ENCODE measurements at places on chromosomes 16 and 17. TPM values are rescaled to one million over a fixed set of nuclear protein-coding genes. Genes with fewer than 3 reads are reported as not detected.

NPIPA2 gene
- total RNA-seq: 0.34 TPM

CRYM gene
- not detected for total RNA-seq

SCGB1C2 gene
- total RNA-seq: not detected

EXOC3L1 gene
- total RNA-seq: 1.4 TPM

TMEM220 gene
- 0.32 TPM for total RNA-seq

CLEC10A gene
- total RNA-seq: not detected

PYY gene
- not detected for total RNA-seq

TP53TG3F gene
- total RNA-seq: not detected

KRT14 gene
- total RNA-seq: not detected

GAST gene
- total RNA-seq: not detected

GRCh38 chr16:66147291-66147690 lies 219.2 kb upstream of the CDH5 start:
- no peak for DNase-seq

DNA sequence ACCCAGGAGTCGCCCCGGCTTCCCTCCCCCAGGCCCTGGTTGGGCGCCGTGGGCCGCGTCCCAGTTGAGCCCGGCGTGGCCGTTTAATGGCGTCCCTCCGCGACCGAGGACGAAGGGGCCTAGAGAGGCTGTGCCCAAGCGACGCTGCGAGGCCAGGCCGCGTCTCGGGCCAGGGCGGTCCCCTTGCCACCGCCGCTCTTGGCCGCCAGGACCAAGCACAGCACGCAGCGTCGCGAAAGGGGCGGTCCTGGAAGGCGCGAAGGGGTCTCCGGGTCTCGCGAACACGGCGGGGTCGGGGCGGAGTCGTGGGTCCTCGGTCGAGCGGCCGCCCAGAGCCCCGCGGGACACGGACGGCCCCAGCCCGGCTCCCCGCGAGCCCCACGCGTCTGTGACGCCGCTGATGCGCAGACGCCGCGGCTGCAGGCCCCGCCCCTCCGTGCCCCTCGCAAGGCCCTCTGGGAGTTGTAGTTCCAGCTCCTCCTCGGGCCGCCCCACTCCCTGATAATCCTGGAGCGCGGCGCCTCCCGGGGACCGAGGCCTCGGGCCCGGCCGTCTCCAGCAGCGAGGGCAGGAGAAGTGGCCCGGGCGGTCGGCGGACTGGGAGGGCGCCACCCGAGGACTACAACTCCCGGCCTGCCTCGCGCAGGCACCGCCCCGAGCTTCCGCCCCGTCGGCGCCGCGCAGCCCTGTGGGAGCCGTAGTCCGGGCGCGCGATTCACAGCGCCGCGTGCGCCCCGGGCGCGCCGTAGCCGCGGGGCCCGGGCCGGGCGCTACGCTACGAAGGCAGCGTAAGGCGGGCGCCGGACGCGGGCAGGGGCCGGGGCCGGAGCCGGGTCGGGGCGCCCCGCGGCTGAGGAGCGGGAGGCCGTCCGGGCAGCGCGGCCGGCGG lies at the start of gene CAPN15:
TSS of gene CAPN15 (plus strand) at position 698 of the 889 bp plus-strand sequence. CDS start 19,127 bp downstream, outside the sequence.
- DNase-seq: peak; percentile 81

- DNase-seq: no peak
Observed at GRCh38 chr16:14344292-14344691, 273.2 kb downstream of the MRTFB start.

DNA sequence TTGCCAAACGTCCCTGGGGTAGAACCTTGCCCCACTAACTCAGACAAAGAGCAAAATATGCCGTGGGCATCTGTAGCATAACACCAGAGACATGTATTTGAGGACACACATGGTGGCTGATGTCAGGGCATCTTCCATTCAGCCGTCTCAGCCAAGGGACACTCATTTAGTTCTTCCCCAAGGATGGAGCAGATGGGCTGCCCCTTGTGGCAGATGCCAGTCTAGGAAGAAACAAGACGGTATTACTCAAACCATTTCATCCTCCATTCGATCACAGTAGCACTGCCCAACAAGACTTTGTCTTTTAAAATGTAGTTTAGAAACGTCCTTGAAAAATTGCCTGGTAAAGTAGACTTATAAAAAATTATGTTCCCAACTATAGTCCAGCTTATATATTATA lies 937.6 kb upstream of the EEF2KMT start:
- peak; percentile 19 for DNase-seq

- DNase-seq: peak; percentile 40
Observed at GRCh38 chr17:60065136-60065535, 13.6 kb downstream of the HEATR6 start.

- DNase-seq: no peak
Observed at GRCh38 chr17:72858826-72859495, 233.5 kb downstream of the SLC39A11 start.

DNA sequence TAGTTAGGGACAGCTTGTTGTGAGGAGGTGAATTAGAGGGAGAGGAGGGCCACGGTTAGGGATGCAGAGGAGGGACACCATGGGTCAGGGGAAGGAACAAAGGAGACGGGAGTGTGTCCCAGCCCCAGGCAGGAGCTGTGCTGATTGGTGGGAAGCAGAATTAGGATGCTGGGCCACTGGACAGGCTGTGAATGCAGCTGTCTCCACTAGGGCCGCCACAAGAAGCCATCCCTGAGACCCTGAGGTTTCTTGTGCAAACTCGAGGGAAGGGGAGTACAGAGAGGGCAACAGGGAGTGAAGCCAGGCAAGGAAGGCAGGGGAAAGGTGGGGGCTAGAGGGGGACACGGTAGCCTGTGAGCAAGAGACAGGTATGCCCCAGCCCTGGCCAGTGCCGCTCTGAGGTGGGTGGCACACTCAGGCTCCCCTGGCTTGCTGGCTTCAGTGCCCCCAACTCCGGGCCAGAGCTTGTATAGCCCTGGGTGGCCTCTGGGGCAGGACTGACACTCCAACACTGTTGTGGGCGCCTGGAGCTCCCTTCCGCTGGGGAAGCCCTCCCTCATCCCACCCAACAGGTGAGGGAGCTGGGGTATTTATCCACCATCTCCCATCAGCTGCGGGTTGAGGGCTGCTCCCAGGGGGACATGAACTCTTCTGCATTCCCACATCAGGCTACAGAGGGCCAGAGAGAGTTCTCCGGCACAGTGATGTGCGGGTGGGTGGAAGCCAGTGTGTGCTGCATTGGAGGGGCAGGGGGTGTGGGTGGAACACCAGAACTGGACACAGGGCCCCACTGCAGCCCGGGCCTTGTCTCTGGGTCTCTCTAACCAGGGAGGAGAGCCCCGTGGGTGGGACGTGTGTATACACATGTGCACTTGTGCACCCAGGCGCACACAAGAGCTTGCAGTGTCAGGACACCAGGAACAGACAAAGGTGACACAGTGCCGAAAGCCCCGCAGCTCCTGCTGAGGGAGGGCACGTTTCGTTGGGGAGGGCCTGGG lies 8.3 kb upstream of the SPPL2C start:
- no peak for DNase-seq

GRCh38 chr17:42979511-42980273 lies at the start of gene PTGES3L:
PTGES3L (minus strand) TSS chr17:42980080; CDS start chr17:42980053, 27 bp downstream.
- peak; percentile 75 for DNase-seq

DNA sequence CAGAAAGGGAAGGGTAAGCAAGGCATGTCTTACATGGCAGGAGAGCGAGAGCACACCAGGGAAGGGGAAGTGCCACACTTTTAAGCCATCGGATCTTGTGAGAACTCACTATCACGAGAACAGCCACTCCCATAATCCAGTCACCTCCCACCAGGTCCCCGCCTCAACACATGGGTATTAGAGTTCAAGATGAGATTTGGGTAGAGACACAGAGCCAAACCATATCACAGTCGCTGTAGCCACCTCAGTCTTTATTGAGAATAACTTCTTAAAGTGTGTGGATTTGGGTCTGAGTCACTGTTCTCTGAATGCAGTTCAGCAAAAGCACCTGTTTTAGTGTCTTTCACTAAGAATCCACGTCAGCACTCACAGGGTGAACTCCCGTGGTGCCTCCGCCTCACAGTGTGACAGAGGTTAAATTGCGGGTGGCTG lies 195.2 kb upstream of the CHMP6 start:
- DNase-seq: no peak

DNA sequence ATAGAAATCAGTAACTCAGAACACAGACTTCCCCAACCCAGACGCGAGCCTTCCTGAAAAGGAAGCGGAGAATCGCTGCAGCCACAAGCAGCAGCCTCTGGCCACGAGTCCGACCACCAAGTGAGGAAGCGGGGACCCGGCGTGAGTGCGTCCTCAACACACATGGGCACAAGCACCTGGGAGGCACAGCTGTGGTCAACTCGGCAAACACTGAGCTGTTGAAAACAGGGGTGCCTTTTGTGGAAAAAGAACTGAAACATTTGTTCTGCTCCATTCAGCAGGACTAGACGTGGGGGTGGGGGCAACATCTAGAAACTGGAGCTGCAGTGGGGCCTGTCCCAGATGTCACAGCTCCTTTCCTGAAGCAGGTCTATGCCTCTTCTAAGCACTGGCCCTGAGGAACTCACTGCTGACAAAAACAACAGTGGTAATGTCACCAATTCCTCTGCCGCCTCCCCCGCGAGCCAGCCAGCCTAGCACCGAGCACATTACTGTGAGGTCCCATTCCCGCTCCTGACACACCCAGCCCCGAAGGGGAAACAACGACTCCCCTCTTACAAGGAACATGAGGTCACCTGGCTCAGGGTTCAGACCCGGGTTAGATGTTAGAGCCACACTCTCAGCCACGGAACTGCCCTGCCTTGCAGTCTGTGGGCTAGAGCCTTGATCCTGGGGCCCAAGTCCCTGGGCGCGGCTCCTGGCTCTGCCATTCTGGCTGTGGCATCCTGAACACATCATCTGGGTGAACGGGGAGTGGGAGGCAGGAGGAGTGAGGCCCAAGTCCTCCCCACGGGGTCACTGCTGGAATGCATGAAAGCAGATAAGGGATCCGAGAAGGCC lies 29.0 kb downstream of the KDM8 start:
- DNase-seq: no peak

DNA sequence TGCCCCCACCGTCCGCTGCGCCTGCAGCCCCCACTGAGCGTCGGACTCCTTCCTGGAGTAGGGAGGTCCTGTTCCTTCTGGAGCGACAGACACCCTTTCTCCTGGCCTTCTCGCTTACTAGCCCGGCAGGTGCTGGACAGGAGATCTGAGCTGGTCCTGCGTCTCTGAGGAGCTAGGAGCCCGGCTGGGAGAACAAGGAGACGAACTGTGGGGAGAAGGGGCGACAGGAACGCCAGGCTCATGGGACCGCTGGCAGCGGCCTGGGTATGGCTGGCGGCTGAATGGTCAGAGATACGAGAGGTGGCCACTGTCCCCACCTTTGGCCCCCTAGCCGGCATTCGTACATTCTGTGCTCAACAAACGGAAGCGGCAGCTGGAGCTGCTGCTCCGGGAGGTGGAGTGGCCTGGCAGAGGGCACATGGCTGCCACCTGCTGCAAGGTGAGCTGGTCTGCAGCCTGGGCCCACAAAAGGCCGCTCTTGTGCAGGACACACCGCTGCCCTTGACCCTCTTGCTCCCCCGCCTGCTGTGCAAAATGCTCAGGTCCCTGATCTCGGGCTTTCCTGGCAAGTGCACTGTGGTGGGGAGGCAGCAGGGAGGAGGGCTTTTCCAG lies 2066.7 kb downstream of the TP53TG3F start:
- DNase-seq: no peak

DNA sequence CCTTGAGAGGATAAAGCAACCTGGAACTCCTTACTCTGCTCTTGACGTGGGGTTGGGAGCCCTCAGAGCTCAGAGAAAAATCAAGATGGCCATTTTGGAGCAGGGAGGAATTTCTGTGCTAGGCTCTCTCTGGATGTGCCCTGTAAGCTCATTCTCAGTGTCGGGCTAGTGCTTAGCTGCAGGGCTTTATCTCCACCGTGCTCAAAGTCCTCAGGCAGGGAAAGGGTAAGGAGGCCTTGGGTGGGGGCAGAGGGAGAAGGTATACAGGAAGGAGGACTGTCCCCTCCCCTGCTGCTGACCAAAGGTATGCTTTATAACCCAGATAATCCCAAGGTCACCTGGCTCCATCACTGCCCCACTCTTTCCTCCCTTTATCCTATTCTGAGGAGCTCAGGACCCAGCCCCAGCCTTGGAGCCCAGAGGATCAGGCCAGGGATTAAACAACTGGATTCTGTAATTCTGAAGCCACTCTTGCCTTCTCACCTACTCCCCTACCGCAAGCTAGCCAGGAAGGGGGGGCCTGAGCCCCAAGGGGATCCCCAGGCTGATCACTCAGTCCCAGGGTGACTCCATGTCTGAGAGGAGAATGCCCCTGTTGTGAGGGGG lies 1.1 kb downstream of the DHRS11 start:
- no peak for DNase-seq

- DNase-seq: no peak
Observed at GRCh38 chr16:56916571-56917403, 15.2 kb upstream of the HERPUD1 start.

GRCh38 chr16:4365615-4366014 lies 6.0 kb upstream of the VASN start:
- DNase-seq: no peak

DNA sequence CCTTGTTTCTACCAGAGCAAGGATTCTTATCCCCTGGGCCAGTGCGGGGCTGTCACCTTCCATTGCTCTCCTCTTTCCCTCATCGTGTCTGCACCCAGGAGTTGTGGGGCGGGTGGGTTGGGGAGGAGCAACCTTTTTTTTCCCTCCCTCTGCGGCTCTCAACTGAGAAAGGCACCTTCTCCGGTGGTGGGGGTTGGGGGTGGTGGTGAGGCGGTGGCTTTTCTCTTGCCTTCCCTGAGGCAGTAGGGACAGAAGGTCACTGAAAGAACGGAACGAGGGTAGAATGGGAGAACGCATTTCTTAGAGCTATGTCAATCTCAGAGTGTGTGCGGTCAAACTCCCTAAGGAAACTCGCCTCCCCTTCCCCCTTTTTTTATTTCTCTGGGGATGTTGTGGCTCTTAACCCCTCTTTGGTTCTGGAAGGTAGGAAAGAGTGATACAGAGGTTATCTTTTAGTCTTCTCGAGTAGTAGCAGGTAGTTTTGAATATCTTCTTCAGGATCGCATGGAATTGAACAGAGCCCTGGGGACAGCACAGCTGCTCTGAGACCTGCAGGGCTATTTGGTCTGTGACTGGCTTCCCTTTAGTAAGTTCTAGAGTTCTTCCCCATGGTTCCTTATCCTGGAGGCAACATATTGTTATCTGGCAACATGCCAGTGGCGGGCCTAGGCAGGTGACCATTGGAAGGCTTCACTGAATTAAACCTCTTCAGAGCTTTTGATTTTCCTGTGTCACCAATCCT lies 994 bp downstream of the CLTC start:
- peak; percentile 75 for DNase-seq

DNA sequence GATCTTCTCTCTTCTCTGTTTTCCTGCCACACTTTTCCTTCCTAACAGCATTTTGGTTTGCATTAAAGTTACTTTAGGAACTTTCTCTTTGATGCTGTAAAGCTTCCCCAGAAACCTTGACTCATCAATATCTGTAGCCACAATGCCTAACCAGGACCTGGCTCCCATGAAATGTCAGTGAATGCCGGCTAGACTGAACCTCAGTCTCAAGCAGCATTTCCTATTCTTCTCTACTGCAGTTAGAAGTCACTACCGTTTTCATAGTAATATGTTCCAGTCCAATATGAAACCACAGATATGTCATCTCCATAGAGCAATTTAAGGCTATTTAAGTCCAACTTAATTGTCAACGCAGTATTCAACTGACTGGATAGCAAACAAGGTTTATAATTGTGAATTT lies 28.9 kb downstream of the ITFG1 start:
- DNase-seq: peak; percentile 8

- peak; percentile 43 for DNase-seq
Observed at GRCh38 chr17:77011173-77012011, 129.4 kb upstream of the SEC14L1 start.

GRCh38 chr17:4326608-4327007 lies 39.9 kb downstream of the UBE2G1 start:
- DNase-seq: no peak

- peak; percentile 45 for DNase-seq
Observed at GRCh38 chr17:62720126-62720850, 87.8 kb downstream of the MARCHF10 start.

Data from M059J (cell line).